ENCODE measurements at places on chromosomes 1 and 21.

GRCh38 chr1:198290089-198290683 lies 133.4 kb downstream of the NEK7 start:
- DNase-seq, result no peak

DNA sequence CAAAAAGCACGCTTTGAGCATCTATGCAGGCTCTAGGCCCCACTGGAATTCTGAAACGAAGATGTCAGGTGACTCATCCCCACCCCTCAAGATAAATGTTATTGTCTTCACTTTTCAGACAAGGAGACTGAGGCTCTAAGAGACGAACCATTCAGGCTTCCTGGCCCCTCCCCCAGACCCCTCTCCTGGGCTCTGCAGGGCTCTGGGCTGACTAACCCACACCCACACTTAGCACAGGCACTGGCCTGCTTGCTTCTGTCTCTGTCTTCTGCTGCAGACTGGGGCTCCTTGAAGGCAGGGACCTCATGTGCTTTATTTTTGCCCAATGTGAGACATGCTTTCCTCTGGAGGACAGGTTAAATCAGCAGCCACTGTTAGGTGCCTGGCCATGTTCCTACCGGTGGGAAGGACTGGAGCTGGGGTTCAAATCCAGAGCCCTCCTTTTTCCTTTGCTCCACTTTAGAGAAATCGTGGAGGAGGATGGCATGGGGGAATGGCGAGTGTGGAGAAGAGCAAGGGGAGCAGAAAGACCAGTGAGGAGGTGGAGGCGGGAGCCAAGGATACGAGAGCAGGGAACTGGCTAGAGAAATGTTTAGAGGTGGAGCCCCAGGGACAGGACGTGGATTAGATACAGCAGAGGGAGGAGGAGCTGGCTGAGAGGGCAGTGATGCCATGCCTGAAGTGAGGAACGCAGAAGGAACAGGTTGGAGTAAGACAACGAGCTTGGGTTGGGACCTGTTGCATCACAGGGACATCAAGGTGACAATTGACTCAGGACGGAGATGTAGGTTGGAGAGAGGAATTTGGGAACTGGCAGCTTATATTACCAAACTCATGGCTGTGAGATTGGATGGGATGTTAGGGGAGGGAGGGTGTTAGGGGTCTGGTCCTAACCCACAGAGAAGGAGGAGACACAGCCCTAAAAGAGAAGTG lies 1.7 kb downstream of the TMEM125 start:
- no peak for DNase-seq

- no peak for DNase-seq
These were observed 66.6 kb downstream of the BCAR3 start for GRCh38 chr1:93614986-93615581.

DNA sequence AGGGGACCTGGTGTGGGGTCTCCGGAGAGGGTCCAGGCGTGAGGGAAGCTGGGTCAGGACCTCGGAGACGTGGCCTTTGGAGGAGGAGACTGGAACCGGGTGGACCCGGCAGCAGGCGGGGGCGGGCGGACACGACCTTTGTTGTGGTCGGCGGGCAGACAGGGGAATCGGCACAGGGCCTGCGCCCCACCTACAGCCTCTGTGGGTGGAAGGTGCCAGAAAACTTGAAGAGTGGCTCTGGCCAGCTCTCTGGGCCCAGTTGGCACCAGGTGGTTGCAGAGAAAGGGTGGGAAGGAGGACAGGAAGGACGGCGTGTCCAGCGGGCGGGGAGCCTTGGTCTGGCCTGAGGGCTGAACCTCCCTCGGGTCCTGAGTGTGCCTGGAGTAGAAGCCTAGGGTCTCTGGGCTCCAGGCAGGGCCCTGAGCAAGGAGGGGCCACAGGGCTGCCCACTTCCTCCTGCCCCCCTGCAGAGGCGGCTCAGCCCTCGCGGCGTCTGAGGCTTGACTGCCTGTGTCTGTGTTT lies 7.7 kb upstream of the TTLL10 start:
- no peak for DNase-seq

DNA sequence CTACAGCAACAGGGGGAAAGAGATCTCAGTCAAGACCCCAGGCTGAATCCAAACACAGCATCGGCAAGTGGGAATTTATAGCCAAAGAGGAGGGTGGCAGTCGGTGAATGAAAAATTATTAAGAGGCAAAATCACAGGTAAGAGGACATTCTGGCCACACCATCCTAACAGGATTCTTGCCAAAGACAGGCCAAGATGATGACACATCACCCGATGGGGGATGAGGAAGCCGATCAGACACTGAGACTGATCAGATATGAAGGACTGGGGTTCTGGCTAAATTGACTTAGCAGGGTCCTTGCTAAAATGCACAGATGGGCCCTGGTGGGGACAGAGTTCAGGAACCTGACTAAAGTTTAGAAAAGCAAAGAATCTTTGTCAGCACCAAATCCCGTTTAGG lies 402.2 kb downstream of the SMYD3 start:
- DNase-seq, result no peak

All from stimulated activated CD8-positive, alpha-beta memory T cell treated with anti-CD3 and anti-CD28 coated beads, Interleukin-15, amount 100 ng/mL, for 1 hour (primary cell).